Mucosa of descending colon (tissue), 3 donors: ENCODE measurements at places on chromosomes 1 and 21.

DNA sequence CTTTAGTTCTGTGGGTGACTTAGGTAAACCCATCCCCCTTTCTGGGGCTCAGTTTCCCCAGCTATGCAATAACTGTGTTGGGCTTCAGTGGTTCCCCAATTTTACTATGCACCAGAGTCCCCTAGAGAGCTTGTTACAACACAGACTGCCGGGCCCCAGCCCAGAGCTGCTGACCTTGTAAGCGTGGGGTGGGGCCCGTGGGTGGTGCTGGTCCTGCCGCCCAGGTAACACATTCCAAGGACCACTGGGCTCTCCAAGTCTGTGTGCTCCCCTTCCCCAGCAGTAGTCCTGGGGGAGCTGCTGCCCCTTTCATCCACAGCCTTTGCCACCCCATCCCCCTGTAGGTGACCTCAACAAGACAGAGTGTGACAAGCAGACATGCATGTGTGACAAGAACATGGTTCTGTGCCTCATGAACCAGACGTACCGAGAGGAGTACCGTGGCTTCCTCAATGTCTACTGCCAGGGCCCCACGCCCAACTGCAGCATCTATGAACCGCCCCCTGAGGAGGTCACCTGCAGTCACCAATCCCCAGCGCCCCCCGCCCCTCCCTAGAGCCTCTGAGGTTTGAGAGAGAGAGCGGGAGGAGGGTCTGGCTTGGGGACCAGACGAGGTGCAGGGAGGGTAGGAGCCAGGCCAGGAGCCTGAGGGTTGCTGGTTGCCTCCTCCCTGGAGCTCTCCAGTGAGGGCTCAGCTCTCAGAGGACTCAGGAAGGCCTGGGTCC is 8.9 kb downstream of the PLA2G2F start:
- DNase-seq: no peak

DNA sequence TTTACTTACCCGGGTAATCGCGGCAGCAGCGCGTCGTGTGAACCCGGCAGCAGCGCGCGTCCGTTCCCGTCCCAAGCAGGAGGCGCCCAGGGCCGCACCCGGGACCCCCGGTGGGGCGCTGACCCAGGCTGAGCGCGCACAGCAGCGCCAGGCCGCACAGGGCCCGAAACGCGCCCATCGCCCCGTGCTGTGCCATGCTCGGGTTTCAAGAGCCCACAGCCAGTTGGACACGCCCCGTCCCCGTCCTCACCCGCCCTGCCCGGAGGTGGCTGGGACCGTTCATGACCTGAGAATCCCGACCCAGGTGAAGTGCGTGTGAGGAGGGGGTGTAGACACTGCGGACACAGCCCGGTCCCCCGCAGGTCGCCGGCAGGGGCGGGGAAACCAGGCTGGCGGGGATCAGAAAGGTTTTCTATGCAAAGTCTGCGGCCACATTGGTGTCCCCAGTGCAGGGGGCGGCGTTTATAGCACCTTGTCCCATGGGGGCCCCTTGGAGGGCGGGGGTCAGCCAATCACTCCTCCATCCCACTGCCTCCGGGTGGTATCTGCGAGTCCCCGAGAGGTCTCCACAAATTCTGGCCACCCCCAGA is at the start of gene TNFRSF18:
TNFRSF18 (minus strand) TSS at position 217 of the 590 bp plus-strand sequence; CDS start at position 196, 21 bp downstream.
- peak; percentile 54 for DNase-seq

DNA sequence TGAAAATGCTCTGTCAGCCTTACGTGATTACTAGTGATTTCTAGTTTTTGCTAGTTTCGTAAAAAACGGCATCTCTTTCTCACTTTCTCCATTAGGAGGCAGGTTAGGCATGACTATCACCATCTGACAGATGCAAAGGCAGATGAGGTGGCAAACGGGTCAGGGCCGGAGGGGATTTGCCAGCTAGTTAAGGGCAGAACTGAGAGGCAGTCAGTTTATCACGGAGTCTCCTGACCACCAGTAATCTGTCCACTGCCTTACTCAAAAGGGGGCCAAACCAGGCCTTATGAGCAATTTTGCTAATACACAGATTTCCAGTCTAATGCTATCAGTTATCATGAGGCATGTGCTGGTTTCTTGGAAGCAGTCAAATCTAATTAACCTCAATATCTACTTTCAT is 159.3 kb downstream of the TSEN15 start:
- DNase-seq: no peak

GRCh38 chr1:94115254-94115899 is 5.6 kb downstream of the ABCA4 start:
- DNase-seq: no peak

DNA sequence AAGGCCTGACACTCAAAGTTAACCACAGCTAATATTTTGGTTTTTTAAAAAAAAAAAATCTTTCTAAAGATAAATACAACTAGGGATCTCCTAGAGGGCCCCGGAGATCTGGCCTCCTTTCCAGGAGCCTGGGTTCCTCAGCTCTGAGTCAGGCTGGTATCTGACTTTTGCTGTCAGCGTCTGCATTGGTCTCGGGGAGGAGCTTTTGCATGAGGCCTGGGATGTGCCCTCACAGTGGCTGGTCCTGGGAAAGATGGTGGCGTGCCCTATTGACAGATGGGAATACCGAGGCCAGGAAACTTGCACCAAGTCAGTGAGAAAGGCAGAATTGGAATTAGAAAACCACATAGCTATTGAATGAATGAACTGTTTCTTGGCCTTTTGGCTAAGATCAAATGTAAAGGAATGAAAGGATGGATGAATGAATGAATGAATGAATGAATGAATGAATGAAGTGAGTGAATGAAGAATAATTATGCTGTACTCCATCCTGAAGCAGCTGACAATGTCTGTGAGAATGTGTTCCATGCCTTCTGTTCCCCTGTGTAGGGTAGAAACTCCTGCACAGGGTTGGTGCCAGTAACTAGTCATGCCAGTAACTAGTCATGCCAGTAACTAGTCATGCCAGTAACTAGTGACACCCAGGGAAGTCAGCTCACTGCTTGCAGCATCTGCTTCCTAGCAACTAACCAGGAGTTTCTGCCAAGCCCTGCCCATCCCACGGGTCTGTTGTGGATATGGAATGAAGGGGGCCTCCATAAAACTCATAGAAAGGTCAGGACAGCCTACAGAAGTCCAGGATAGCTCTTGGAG is 242.5 kb upstream of the VAMP3 start:
- DNase-seq: peak; percentile 8

DNA sequence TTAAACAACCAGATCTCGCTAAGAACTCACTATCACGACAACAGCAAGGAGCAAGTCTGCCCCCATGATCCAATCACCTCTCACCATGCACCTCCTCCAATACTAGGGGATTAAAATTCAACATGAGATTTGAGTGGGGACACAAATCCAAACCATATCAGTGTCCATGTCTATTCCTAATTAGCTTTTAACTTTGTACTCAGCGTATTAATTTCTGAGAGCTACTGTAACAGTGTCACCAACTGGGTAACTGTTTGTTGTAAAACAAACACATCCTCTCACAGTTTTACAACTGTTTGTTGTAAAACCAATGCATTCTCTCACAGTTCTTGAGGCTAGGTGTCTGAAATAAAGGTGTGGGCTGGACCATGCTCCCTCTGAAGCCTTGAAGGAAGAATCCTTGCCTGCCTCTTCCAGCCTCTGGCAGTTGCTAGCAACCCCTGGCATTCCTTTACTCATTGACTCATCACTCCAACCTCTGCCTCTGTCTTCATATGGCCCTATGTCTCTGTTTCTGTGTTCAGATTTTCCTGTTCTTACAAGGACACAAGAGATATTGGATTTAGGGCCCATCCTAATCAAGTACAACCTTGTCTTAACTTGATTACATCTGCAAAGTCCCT is 121.2 kb downstream of the LTN1 start:
- peak; percentile 51 for DNase-seq

- DNase-seq: peak; percentile 14
Measured at GRCh38 chr1:198359024-198359653, 181.3 kb downstream of the ATP6V1G3 start.

GRCh38 chr1:83673312-83673711 is 325.6 kb downstream of the TTLL7 start:
- no peak for DNase-seq

- no peak for DNase-seq
Measured at GRCh38 chr1:2535455-2535854, 5.4 kb upstream of the HES5 start.

GRCh38 chr1:91885716-91886506 is at the start of gene TGFBR3:
TGFBR3 (minus strand) TSS chr1:91886151; CDS start chr1:91861531, 24,620 bp downstream.
- DNase-seq: peak; percentile 90

- DNase-seq: no peak
Measured at GRCh38 chr1:229139331-229140118, 131.4 kb upstream of the RAB4A start.

- DNase-seq: no peak
Measured at GRCh38 chr21:37392441-37392840, 25.9 kb downstream of the DYRK1A start.

- DNase-seq: no peak
Measured at GRCh38 chr21:14814991-14815390, 249.8 kb downstream of the NRIP1 start.
